ENCODE measurements at places on chromosomes 2 and 18. TPM values are rescaled to one million over a fixed set of nuclear protein-coding genes. Genes with fewer than 3 reads are reported as not detected.

RBM43 gene
- total RNA-seq, result 5.5 TPM

LHCGR gene
- not detected for total RNA-seq

MYO3B gene
- total RNA-seq, result 3.8 TPM

SULT1C4 gene
- not detected for total RNA-seq

CREG2 gene
- total RNA-seq, result not detected

TANC1 gene
- total RNA-seq, result 0.35 TPM

ZNF638 gene
- 107 TPM for total RNA-seq

RAPH1 gene
- total RNA-seq, result 6.0 TPM

ST8SIA5 gene
- total RNA-seq, result 0.09 TPM

ERFE gene
- 0.88 TPM for total RNA-seq
